ENCODE measurements at places on chromosomes 13 and 19. TPM values are rescaled to one million over a fixed set of nuclear protein-coding genes. Genes with fewer than 3 reads are reported as not detected.

Gene EEF2
- 1,589 TPM for total RNA-seq

Gene F10
- 33.0 TPM for total RNA-seq

Gene ZNF493
- 38.6 TPM for total RNA-seq

Gene LCP1
- total RNA-seq = 517 TPM

Gene NOTCH3
- total RNA-seq = 27.7 TPM

Gene PNMA8A
- total RNA-seq = 0.68 TPM

Gene IL27RA
- total RNA-seq = 7.0 TPM

Gene RNF17
- total RNA-seq = not detected

Gene GPR4
- total RNA-seq = 10.4 TPM

Gene SCEL
- 0.49 TPM for total RNA-seq

Gene ZNF835
- total RNA-seq = 9.4 TPM

Gene DIRAS1
- total RNA-seq = 0.85 TPM

Gene SULT2A1
- total RNA-seq = not detected

Gene ZNF442
- 3.6 TPM for total RNA-seq

Gene ZNF208
- total RNA-seq = 1.9 TPM

Gene FPR3
- 112 TPM for total RNA-seq

Gene DMKN
- total RNA-seq = 1.8 TPM

Gene PPM1N
- total RNA-seq = 2.0 TPM

Gene LHB
- total RNA-seq = not detected

Gene SWSAP1
- not detected for total RNA-seq

Gene EDDM13
- not detected for total RNA-seq

Gene FAM124A
- total RNA-seq = 5.4 TPM

Gene KCNN1
- not detected for total RNA-seq

Gene CNN2
- total RNA-seq = 51.2 TPM

Gene FLT3LG
- 5.3 TPM for total RNA-seq

Gene LGALS14
- total RNA-seq = not detected

Gene EDNRB
- total RNA-seq = 102 TPM

Gene RNF113B
- not detected for total RNA-seq

Gene TMEM221
- 0.66 TPM for total RNA-seq

Gene MUC16
- total RNA-seq = not detected

Gene CABP5
- not detected for total RNA-seq

Gene LRRC4B
- 0.19 TPM for total RNA-seq

Gene ONECUT3
- not detected for total RNA-seq

Gene RXFP2
- not detected for total RNA-seq

Gene VSTM2B
- total RNA-seq = not detected

Gene TMEM59L
- total RNA-seq = 2.1 TPM

Gene TMIGD2
- total RNA-seq = not detected

Gene ADAMTSL5
- 1.3 TPM for total RNA-seq

Gene KIR2DL1
- total RNA-seq = not detected

Gene ALDH16A1
- 80.4 TPM for total RNA-seq

Gene ZIM2
- total RNA-seq = not detected

Gene DHPS
- 81.0 TPM for total RNA-seq

Gene TPTE2
- not detected for total RNA-seq

Gene CEACAM5
- total RNA-seq = 1.6 TPM

Gene OVOL3
- not detected for total RNA-seq

Gene CAMSAP3
- not detected for total RNA-seq

Gene SMIM24
- not detected for total RNA-seq

Gene ELSPBP1
- not detected for total RNA-seq

Gene KANK3
- total RNA-seq = 65.7 TPM

Gene CEACAM19
- 0.49 TPM for total RNA-seq

Gene ZFP36
- 86.5 TPM for total RNA-seq

Gene GDF15
- total RNA-seq = 11.0 TPM

Gene ZNF431
- total RNA-seq = 20.0 TPM
